ENCODE measurements at places on chromosomes 16 and 17.

DNA sequence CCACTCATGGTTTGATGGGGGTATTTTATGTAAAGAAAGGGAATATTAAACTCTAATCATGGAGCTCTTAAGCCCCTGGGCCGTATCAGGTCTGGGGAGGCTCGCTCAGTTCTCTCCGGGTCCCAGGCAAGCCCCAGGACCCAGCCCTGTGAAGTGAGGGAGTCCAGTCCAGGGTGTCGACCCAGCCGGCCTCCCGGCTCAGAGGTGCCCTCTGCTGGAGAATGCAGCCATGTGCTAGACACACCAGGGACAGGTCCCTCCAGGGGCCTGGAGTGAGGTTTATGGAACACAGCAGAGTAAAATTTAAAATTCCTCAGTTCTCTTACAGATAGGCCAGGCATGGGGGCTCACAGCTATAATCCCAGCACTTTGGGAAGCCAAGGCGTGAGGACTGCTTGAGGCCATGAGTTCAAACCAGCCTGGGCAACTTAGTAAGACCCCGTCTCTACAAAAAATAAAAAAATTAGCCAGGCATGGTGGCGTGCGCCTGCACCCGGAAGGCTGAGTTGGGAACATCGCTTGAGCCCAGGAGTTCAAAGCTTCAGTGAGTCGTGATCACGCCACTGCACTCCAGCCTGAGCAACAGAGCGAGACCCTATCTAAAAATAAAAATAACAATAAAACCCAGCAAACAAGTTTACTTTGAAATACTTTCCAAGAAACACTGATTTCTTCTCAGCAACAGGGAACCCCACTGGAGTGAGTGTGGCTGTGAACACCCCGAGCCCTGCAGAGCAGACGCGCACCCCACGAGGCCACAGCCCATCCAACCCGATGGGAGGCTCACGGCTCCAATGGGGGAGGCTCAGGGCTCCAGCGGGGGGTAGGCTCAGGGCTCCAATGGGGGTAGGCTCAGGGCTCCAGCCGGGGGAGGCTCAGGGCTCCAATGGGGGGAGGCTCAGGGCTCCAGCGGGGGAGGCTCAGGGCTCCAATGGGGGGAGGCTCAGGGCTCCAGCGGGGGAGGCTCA, 72.2 kb downstream of the ZNF778 start:
- peak; percentile 62 for DNase-seq

GRCh38 chr17:38415250-38416194, 12.7 kb upstream of the ARHGAP23 start:
- DNase-seq: peak; percentile 60

DNA sequence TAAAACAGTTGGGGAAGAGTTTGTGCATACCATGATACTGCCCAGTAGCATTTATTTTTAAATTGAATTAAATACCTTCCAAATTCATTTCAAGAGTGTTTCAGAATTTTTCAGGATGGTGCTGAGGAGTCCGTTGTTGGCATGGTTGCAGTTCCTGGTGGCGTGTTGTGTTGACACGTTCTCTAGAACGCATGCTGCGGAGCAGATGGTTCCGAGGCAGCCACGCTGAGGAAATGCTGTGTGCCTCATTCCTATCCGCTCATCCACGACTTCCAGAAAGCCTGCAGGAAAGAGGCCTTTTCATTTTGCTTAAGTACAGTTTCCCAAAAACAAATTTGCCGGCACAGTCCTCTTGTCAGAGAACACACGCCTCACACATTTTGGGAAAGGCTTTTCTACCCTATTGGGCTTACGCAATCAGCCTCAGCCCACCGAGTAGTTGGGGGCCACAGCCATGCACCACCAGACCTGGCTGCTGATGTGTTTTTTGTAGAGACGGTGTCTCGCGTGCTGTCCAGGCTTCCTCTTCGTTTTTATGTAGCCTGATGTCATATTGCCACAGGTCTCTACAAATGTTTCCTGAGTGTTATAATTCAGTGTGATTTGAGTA, 32.1 kb upstream of the IL17C start:
- no peak for DNase-seq

DNA sequence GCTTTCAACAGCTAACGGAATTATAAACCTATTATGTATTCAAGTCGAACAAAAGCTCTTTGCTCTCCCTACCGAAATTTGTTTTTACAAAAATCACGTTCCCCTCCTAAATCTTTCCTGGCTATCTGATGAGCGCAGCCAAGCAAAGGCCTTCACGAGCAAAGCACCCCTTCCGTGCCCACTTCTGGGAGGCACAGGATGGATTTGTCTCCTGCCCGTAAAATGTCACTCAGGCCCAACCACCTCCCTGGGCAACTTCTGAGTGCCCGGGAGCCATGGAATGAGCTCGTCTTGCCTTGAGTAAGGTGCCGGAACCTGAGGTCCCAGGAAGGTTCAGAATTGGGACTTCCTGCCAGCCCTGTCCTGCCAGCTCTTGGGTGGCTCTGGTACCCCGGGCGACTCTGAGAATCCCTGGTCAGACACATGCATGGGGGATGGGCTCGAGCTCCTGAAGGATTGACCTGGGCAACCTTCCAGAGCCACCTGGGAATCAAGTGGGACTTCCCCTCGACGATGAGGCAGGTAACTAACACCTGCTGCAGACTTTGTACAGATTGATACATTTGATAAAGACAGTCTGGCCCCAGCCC, 19.8 kb downstream of the SLC7A5 start:
- DNase-seq: no peak

GRCh38 chr17:45081047-45081703, 20.1 kb downstream of the NMT1 start:
- no peak for DNase-seq

DNA sequence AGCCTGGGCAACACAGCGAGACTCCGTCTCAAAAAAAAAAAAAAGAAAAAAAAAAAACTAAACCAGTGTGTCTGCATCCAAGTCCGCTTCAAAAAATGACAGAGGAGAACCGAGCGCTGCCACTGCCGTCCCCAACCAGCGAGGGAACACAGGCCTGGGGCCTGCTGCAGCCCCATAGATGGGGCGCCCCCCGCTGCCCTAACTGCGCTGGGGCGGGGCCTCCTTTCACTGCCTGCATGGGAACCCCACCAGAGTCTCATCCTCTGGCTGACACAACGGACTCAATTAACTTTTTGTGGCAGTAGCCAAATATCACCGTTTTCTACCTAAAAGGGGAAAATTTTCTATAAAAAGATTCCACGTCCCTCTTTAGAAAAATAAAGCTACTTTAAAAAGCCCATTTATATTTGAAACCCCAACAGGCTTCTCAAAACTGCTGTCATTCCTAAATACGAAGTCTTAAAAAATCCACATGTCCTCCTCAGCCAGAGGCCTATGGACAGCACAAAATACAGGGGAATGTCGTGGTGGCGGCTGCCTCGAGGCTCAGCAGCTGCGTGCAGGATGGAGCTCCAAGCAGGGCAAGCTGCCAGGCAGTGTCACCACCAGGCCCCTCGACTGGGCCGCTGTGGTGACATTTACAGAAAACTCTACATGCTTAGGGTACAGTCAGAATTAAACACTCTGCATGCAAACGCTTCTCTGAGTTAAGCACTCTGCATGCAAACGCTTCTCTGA, 30.3 kb downstream of the KLHDC4 start:
- DNase-seq: no peak
